ENCODE measurements at places on chromosomes 2 and 18.

DNA sequence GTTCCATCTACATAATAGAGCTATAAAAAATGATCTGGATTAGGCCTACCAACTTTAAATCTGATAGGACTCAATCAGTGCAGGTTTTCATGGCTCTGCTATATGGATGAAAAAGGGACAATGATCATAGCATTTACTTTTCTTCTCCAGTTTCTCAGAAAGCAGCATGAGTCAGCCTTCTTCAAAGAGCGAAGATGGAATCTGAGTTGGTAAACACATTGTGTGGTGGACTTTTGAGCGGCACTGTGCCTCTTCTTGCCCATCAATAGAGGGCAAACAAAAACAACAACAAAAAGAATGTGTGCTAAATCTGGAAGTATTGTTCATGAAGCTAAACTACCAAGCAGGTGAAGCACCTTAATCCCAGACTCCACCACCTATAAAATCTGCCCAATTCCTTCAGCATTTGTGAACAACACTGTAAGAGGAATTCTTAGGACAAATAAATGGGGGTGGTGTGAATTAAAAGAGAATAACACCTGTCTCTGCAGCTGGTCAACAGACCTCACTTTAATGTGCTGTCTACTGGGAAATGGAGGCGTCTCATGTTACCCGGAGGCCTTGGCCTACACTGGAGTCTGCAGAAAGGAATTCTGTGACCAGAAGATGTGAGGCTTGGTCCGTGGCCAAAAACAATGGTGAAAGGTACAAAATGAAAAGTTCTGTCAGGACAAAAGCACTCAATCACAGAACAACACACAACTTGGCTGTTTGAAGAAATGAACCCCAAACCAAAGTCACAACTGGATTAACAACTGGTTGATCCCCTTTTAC, 609.0 kb downstream of the IRS1 start:
- DNase-seq: no peak

- DNase-seq: no peak
Observed at GRCh38 chr2:11390399-11390658, 45.9 kb upstream of the ROCK2 start.

DNA sequence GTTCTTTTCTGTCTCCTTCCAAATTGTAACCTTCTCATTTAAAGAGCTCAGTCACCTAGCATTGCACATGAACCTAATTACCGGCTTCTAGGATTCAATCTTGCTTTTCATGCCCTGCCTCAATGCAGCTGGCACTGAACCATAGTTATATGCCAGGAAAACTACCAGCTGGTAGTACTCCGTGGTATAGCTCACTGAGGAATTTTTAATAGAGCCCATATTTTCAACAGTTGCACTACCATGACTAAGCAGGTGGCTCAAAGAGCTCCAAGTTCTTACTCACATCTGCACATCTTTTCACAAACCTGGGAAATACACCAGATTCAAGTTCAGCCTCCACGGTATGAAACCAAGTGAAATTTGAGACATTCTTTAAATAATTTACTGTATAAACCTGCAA, 363.5 kb downstream of the GRB14 start:
- DNase-seq: no peak

GRCh38 chr2:240564561-240565332, 3.5 kb upstream of the RNPEPL1 start:
- no peak for DNase-seq

- DNase-seq: no peak
Observed at GRCh38 chr2:225920621-225921220, 521.2 kb downstream of the NYAP2 start.

DNA sequence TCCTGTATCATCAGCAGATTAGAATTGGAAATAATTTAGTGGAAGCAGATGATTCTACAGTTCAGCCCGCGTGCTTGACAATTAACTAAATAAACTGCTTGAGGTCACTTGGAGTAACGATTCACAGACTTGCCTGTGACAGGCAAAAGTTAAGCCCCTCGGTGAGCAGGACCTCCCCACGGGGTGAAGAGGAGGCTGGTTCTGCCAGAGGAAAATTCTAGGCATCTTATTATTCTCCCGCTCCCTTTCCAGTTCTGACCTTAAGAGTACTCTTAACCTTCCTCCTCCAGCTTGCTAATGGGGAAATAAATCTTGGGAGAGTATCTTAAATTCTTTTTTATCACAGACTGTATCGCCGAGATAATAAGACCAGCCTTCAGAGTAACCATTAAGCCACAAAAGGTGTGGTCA, 169.7 kb upstream of the SMAD2 start:
- DNase-seq: no peak

DNA sequence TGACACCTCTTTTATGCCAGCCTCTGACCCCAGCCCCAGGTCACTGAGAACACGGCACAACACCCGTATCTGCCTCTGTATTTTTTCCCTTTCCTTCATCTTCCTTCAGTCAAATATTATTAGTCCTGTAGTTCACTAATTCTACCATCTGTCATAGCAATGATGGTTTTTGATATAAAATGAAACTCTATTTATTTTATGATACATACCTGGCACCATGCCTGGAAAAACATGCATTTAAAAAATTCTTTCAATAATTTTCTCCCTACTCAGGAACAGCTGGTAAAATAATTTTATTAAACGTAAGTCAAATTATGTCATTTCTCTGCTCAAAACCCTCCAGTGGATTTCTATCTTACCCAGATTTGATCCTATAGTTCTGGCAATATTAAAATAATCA, 224.7 kb downstream of the CDH7 start:
- no peak for DNase-seq

DNA sequence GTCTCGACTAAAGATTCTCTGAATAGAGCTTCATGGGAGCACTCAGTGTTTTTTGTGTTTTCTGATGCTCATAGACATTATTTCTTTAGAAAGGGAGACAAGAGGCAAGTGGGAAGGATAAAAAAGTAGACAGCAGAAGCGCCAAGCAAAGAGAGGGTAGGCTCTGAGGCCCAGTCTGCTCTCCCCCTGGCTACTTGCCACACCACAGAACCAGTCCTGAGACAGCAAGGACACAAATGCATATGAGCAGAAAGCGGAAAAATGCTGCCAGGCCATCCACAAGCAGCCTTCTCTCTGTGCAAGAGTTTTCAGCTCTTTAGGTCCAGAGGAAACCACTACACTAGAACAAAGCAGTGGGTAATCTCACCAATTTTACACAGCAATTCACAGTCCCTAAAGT, 285.4 kb downstream of the ZNF521 start:
- DNase-seq: no peak

DNA sequence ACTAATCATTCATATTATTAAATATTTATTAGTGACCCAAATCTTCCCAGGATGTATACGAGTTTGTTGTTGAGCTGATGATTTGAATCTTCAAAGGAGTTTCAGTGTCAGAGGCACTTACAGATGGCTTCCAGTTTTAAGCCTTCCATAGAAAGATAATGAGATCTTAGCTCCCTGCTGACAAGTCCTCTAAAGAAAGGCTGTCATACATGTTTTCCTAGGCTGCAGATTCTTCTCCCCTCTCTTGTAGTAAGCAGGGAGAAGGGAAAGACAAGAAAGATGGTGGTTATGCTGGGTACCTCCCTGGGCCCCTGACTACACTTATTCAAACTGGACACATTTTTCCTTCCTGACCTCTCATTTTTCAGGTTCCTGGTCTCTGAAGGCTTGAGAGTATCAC, 8.1 kb upstream of the GAREM1 start:
- no peak for DNase-seq

DNA sequence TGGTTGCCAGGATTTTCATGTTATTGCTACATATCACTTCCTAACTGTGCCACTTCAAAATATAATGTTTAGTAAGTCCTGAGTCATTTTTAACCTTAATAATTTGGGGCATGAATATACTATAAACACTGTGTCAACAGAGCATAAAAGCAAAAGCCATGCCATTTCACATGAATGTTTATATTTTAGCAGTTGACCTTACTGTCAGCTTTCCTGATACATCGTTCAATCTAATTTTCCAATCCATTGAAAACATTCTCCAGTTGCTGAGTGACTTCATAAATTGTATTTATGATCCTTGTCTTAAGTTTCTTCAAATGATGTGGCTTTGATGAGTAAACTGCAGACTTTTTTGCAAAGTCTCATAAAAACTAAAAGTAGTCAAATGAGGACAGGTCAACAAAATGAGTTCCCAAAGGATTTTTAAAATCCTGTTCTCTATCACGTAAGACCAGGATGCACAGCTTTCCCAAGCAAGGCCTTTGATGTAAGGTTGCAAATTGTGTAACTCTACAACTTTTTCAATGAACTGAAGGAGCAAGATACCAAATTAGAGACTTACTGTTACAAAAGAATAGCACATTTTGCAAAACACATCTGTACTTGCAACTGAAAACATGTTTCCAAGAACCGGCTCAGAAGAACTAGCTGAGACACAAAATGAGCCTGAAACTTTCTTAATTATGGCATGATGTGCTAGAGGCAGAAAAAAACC, 117.7 kb downstream of the SATB2 start:
- no peak for DNase-seq

Data from NCI-H146 (cell line).